Activated CD8-positive, alpha-beta memory T cell treated with anti-CD3 and anti-CD28 coated beads, Interleukin-2, amount 50 U/mL, for 48 hours (primary cell): ENCODE measurements at places on chromosomes 16 and 17.

GRCh38 chr17:9427465-9428315 lies 147.9 kb downstream of the STX8 start:
- no peak for DNase-seq

- peak; percentile 62 for DNase-seq
Measured at GRCh38 chr17:43927060-43927864, 15.0 kb downstream of the PPY start.

DNA sequence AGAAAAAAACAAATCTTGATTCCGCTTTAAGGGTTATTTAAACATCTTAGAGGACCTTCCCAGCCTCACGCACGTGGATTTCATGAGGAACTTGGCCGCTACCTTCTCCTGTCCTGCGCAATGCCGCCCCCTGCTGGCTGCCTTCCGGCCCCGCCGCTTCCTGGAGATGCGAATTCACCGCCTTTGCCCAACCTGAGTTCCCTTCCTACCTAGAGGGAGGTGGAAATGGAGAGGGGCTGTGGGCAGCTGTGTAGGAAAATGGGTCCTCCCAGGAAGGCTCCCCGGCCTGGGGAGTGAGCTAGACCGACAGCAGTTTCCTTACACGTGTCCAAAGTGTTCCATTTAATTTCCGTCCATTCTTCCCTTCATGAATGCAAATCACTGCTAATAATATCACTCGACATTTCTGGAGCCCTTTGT lies 1.0 kb upstream of the ABCC12 start:
- peak; percentile 98 for DNase-seq

- DNase-seq: no peak
Measured at GRCh38 chr17:56599566-56599965, 6.1 kb downstream of the NOG start.

DNA sequence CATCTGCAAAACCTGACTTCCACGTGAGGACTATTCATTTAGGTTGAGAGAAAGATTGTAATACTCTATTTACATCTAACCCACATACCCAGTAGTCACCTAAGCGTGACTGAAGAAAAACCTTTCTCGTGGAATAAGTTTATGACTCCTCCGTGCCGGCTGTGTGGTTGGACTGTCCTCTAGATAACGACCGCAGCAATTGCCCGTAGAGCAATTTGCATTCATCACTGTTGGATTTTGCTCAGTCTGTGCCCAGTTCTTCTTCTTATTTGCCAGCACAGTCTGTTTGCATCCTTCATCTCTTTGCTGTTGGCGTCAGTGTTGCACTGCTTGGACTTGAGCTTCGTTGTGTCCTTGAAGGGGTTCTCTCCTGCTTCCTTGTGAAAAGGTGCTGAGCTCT lies 131.3 kb downstream of the CYB561 start:
- no peak for DNase-seq

DNA sequence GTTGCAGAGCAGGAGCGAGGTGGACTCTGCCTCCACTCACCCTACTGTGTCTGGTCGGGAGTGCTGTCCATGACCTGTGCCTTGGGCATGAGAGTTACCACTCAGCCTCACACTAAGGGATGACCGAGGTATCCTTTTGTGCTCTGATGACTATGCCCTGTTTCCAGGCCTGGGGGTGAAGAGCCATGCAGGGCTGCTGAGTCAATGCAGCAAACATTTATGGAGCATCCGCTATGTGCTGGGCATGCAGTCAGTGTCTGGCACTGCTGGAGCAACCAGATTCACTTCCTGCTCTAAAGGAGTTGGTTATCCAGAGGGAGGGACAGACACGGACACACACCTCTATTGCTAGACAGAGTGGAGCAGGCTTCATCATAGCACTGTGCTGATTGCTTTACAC lies 7.6 kb upstream of the HNF1B start:
- no peak for DNase-seq

DNA sequence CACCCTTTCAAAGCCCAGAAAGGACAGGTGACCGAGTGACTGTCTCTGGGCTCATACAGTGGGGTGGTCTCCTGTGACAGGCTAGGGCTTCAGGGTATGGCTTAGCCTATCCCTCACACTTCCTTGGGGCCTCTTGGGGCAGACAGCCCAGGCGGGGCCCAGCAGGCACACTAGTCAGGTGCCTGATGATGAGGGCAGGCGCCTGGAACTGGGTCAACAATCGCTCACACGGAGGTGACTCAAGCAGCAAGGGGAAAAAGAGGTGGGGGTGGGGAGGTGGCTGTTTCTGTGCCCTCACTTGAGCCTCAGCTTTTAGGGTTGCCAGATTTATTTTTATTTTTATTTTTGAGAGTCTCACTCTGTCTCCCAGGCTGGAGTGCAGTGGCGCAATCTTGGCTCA lies 6.4 kb upstream of the GRN start:
- DNase-seq: no peak

DNA sequence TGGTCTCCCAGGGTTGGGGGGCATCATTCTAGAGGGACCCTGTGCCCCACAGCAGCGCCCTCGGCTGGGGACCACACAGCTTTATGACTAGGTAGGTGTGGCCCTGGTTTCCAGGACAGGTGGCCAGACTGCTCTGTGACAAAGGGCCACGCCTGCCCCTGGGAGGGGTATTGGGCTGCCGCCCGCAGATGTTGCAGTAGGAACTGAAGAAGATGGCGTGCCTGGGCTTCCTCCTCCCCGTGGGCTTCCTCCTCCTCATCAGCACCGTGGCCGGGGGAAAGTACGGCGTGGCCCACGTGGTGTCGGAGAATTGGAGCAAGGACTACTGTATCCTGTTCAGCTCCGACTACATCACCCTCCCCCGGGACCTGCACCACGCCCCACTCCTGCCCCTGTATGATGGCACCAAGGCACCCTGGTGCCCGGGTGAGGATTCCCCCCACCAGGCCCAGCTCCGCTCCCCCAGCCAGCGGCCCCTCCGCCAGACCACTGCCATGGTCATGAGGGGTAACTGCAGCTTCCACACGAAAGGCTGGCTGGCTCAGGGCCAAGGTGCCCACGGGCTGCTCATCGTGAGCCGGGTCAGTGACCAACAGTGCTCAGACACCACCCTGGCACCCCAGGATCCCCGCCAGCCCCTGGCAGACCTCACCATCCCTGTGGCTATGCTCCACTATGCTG lies at the start of gene SPPL2C:
Gene SPPL2C, plus strand, starts transcription at position 187 of the 681 bp plus-strand sequence. Its CDS starts 26 bp downstream, at position 213.
- no peak for DNase-seq

DNA sequence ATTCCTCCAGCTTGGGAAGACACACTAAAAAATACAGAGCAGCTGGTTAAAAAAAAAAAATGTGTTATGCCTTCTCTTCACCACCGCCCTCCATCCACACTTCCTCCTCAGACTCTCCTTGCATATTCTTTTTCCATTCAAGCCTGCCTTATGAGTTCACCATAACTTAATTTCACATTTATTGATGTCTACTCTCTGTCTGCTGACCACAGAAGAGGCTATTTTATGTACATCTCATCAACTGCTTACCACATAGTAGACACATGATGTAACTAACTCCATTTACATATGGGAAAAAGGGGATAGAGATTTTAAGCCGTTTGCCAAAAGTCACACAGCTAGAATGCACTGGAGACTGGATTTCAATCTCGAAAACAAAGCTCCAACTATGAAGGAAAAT lies 409.8 kb downstream of the CDH11 start:
- no peak for DNase-seq

- DNase-seq: no peak
Measured at GRCh38 chr17:45220079-45220478, 1.6 kb upstream of the FMNL1 start.

- DNase-seq: no peak
Measured at GRCh38 chr17:45848868-45849535, 4.3 kb downstream of the SPPL2C start.

GRCh38 chr16:75811020-75811634 lies 84.8 kb upstream of the CPHXL start:
- DNase-seq: no peak

DNA sequence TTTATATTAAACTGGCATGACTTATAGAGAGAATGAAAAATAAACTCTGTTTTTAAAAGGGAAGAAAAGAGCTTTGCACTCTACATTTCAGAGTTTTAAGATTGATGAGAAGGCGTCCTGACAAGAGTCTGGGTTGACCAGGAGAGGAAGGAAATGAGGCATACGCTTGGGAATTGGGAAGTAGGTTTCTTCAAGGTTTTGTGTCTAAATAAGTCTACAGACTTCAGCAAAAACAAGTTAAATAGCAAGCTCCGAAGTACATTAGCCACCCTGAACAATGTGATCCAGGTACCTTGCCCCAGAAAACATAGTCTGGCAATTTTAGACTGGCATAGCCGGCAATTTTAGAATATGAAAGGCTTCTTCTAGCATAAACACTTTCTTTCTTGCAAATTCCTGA lies 28.5 kb upstream of the CCDC182 start:
- no peak for DNase-seq

GRCh38 chr16:15434079-15434424 lies 336 bp upstream of the BMERB1 start:
- DNase-seq: no peak
